ENCODE measurements at places on chromosomes 7 and 10.

DNA sequence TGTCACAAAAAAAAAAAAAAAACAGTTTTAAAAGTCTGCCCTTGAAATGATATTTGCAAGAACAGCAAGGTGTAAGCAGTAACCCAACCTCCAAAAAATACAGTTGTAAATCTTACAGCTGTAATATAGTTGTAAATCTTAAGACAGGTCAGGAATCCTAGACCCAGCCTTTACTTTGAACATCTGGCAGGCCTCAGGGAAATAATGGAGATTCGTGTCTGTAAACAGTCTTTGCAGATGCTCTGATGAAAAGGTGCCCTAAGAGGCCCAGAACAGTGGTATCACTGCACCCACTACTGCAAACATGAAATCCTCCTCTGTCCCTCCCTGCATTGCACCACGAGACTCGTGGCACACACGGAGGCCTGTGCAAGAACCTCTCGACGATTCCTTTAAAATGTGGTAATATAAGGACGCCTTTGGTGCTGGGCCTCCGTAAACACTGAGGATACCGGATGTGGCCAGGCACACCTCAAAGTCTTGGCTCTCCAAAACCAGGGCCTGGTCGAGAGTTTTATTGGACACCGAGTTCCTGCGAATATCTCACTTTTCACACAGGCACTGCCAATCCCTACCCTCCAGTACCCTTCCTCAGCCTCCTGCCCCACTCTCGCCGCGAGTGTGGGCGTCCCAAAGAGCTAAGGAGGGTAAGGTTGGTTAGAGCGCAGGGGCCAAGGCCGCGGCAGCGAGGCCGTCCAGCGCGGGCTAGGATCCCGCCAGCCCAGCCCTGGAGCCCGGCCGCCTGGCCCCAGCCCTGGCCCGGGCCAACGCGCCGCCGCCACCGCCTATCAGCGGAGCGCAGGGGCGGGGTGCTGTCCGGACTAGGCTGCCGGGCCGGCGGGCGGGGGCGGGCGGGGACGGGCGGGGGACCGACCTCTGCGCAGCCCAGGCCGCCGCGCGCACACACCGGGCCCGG is at the start of gene REEP3:
Gene REEP3, plus strand, starts transcription at position 902 of the 916 bp plus-strand sequence. CDS start 145 bp downstream, outside the sequence.
- DNase-seq = no peak

- DNase-seq = no peak
Observed at GRCh38 chr10:76738991-76739390, 898.6 kb downstream of the KCNMA1 start.

DNA sequence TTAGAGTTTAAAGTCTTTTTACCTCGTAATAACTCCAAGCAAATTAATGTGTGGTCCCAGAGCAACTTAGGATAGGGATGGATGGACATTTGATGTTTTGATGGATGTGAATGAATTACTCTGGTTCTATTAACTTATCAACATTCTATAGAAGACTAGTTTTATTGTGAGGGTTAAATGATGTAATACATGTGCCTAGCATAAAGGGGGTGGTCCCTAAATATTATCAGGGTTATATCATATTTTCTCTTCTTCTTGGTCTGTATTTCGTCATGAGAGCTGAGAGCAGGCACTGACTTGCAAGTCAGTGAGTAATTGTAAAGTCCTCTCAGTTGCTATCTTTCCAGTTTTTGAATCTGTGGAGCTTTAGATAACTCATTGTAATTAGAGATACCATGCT is 219.3 kb downstream of the GATA3 start:
- DNase-seq = no peak

DNA sequence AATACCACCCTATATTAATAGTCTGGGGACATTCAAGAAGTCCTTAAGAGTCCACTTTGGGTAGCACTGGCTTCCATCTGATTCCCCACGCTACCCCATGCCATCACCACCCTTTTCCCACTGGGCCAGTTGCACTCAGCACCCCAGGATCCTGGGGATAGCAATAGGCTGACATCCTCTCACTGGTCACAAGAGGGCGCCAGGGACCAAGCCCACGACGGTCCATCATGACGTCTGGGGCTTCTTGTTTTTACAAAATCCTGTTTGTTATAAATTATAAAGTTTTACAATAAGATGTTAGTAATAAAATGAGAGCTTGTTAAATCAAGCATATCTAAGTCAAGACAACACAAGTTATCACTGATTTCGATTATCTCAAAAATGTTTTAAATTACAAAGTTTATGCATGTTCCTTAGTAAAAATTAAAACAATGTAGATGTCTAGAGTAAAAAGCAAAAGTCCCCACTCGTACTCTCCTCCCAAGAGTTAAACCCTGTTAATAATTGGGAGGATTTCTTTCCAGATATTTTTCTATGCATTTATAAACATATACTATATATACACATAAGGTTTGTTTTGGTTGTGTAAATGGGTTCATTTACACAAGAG is 15.4 kb downstream of the GPNMB start:
- no peak for DNase-seq
